ENCODE measurements at places on chromosomes 16 and 17.

- DNase-seq = no peak
Observed at GRCh38 chr17:66957951-66958579, 6.4 kb upstream of the CACNG4 start.

DNA sequence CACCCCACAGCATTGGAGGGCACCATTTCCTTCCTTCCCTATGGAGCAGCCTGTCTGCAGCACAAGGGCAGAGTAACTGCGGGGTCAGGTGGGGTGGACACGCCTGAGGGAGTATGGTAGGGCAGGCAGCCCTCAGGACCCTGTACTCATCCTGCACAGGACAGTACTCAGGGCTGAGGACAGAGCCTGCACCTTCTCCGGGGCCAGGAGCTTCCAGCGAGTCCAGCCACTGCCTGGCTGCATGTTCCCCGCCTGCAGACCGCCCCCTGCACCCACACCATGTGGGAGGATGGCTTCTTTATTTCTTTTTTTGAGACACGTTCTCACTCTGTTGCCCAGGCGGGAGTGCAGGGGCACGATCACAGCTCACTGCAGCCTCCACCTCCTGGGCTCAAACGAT, 47.6 kb upstream of the CDC42EP4 start:
- DNase-seq = no peak

GRCh38 chr16:5064915-5065314, 841 bp downstream of the C16orf89 start:
- no peak for DNase-seq

- DNase-seq = no peak
Observed at GRCh38 chr17:35714988-35715387, 16.5 kb upstream of the RASL10B start.

DNA sequence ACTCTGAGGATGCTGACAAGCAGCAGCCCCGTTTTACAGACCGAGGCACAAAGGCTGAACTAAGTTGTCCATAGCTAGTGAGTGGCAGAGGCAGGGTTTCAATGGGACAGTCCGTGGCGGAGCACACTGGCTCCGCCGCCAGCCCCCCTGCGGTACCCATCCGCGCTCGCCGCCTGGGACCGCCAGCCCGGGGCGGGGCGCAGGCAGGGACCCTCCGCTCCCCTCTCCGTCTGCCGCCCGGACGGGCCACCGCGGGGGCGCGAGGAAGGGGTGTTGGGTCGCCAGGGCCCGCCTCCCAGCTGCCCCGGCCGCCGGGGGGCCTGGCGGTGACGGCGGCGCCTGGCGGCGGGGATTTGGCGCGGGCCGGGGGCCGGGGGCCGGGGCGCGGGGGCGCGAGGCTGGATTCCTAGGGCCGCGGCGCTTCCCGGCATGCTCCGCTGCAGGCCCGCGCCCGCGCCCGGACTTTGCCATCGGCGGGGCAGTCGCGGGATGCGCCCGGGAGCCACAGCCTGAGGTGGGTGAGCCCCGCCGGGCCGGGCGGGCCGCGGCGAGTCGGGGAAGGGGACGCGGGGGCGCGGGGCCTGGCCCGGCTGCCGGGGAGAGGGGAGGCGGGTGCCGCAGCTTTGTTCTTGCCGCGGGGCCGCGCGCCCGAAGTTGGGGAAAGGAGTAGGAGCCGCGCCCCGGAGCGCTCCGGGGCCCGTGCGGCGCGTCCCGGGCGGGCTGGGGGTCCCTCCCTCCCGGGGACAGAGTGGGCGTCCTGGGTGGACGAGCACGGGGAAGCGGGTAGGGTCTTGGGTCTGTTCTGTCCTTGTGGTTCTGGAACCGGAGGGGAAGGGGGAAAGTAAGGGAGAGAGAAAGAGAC, at the start of gene TMEM98:
Gene TMEM98 (plus strand): TSS at position 430 of the 862 bp plus-strand sequence. CDS start 3,376 bp downstream, outside the sequence.
- no peak for DNase-seq

DNA sequence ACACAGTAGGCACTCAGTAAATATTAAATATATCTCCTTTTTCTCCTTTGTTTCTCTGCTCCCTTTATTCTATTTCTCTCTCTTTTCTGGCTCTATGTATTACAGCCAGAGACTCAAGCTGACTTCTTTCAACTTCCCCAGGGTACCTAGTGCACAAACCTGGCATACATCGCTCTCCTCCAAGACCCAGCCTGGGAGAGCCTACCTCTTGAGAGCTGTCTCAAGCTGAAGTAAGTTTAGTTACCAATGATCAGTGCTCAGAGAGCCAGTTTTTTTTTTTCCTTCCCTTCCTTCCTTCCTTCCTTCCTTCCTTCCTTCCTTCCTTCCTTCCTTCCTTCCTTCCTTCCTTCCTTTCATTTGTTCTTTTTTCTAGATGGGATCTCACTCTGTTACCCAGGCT, 19.8 kb downstream of the TMEM98 start:
- no peak for DNase-seq

DNA sequence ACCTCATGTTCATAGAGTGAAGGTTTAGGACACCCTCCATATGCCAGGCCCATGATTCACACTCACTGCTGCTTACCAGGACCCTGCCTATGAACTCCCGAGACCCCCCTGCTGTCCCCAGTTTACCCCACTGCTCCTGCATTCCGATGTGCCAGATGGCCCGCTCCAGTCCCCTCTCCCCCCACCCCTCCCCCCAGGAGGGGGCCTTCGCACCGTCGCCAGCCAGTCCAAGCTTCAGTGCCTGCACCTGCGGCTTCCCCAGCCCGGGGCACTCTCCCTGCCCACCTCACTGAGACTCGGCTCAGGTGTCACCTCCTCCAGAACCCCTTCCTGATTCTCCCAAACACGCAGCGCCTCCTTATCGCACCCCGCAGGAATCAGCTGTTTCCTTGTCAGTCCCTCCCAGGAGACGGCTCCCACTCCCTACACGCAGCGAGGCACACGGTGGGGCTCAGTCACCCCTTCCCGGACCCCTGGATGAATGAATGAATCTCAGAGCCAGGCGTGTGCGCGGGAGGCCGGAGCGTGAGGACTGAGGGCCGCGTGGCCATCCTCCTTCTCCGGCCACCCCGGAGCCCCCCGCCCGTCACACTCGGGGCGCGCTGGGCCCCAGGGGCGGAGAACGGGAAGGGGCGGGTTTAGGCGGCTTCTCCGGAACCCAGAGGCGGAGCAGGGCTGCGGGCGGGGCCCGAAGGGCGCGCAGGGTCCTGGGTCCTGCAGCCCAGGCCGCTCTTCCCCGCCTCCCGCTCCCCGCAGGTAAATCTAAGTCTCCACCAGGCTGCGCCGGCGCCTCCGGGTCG, 1.6 kb downstream of the MYO1C start:
- DNase-seq = no peak

- no peak for DNase-seq
Observed at GRCh38 chr17:69457603-69458002, 43.1 kb downstream of the MAP2K6 start.

All from breast epithelium (tissue), 4 donors.